ENCODE measurements at places on chromosomes 16 and 17.
A peak's percentile ranks its signal among the peaks of the same experiment; 100 is the strongest.

- DNase-seq: no peak
- no peak overlapping the region for H3K27ac ChIP-seq
- H3K4me3 ChIP-seq: no peak overlapping the region
- peaks cover 34% of the 10 kb centered on the region for H3K4me1 ChIP-seq
These were observed 6.0 kb downstream of the SYNGR2 start for GRCh38 chr17:78174346-78174869.

GRCh38 chr16:80526418-80527061, 14.3 kb upstream of the DYNLRB2 start:
- H3K4me3 ChIP-seq: no peak overlapping the region
- H3K36me3 ChIP-seq: no peaks in the 10 kb centered on the region
- H3K4me1 ChIP-seq: peaks cover 4% of the 10 kb centered on the region
- no peak overlapping the region for H3K27ac ChIP-seq
- H3K27me3 ChIP-seq: peaks cover 28% of the 10 kb centered on the region

DNA sequence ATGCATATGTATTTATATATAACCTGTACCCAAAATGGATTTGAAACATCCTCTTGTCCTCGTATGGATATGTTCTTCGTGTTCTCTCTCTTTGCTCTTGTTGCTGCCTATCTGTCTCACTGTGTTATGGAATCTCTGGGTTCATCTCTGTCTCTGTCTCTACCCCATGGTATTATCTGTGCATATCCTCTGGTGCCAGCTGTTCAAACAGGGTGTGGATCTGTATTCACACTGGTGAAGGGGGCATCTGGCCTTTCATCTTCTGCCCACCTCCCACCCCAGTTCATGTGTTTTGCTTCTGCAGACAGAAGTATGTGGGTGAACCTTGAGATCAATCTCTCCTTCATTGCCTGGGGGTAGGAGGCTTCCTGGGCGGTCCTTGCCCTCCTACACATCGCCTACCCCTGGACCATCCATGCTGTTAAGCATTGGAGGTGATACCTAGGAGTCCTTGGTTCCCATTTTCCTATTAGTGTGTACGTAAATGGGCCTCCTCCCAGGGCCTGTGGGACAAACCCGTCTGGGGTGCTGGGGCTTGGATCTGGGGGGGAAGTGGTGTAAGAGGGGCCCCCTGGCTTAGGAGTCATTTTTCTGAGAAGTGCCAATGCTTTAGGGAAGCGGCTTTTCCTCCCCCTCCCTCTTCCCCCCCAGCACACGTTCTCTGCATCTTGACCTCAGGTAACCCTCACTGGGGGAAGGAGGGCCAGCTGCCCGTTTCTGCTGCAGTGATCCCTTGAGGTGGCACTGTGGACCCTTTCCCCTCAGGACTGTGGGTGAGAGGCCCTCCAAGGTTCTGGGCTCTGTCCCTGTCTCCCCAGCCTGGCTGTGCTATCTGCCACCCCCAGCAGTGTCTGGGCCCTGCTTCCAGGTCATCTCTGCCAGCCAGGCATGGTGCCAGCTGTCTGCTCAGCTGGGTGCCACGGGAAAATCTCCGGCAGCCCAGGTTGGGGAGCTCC, 21.1 kb downstream of the RARA start:
- no peaks in the 10 kb centered on the region for H3K27me3 ChIP-seq
- H3K27ac ChIP-seq: peak overlapping the region; percentile 92
- H3K36me3 ChIP-seq: peaks cover 41% of the 10 kb centered on the region

GRCh38 chr17:32277284-32277683, 11.7 kb downstream of the RHBDL3 start:
- H3K27ac ChIP-seq: no peak overlapping the region
- no peak for DNase-seq
- H3K4me1 ChIP-seq: no peaks in the 10 kb centered on the region
- no peaks in the 10 kb centered on the region for H3K36me3 ChIP-seq

DNA sequence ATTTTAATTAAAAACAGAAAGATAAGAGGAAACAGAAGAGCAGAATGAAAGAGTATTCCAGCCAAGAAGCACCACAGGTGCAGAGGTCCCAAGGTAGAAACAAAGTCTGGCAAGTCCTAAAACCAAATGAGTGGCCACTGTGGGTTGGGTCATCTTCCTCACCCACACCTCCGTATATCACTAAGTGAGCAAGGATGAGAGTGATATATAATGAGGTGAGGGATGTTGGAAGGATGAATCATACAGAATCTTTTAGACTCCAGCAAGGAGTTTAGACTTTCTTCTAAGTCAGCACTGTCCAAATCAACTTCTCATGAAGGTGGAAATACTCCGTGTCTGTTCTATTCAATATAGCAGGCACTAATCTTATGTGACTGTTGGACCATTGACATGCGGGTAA, 70.8 kb downstream of the SHISA9 start:
- no peak overlapping the region for H3K4me3 ChIP-seq
- no peaks in the 10 kb centered on the region for H3K27me3 ChIP-seq
- no peak for DNase-seq
- H3K36me3 ChIP-seq: no peaks in the 10 kb centered on the region
- H3K27ac ChIP-seq: no peak overlapping the region

DNA sequence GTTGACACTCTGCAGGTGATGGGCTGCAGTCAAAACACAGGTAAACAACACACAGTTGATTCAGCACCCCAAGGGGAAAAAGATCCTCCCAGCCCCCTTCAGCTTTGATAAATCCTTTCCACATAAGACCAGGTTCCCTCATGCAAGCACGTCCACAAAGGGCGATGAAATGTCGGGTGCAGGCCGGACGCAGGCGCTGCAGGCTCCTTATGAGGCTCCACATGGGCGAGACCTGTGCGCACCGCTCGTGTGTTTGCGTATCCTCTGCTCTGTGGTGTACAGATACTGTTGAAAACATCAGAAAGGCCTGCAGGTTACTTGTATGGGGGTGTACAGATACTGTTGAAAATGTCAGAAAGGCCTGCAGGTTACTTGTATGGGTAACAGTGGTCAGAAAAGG, 14.4 kb upstream of the ZNF750 start:
- peaks cover 10% of the 10 kb centered on the region for H3K36me3 ChIP-seq
- no peaks in the 10 kb centered on the region for H3K27me3 ChIP-seq
- no peak overlapping the region for H3K27ac ChIP-seq
- H3K4me1 ChIP-seq: peaks cover 19% of the 10 kb centered on the region
- H3K4me3 ChIP-seq: no peak overlapping the region

- H3K27me3 ChIP-seq: no peaks in the 10 kb centered on the region
- H3K4me1 ChIP-seq: no peaks in the 10 kb centered on the region
- no peak overlapping the region for H3K27ac ChIP-seq
- no peak for DNase-seq
- peaks cover 8% of the 10 kb centered on the region for H3K36me3 ChIP-seq
These were observed 3.0 kb downstream of the CDRT4 start for GRCh38 chr17:15464231-15464985.

- no peak overlapping the region for H3K4me3 ChIP-seq
- H3K4me1 ChIP-seq: no peaks in the 10 kb centered on the region
These were observed 15.0 kb upstream of the PEMT start for GRCh38 chr17:17606416-17607000.

- peak overlapping the region; percentile 69 for H3K4me3 ChIP-seq
- no peak overlapping the region for H3K27ac ChIP-seq
- H3K4me1 ChIP-seq: peaks cover 33% of the 10 kb centered on the region
- peaks cover 28% of the 10 kb centered on the region for H3K36me3 ChIP-seq
- no peak for DNase-seq
These were observed 1.2 kb downstream of the SRR start for GRCh38 chr17:2304931-2305330.

DNA sequence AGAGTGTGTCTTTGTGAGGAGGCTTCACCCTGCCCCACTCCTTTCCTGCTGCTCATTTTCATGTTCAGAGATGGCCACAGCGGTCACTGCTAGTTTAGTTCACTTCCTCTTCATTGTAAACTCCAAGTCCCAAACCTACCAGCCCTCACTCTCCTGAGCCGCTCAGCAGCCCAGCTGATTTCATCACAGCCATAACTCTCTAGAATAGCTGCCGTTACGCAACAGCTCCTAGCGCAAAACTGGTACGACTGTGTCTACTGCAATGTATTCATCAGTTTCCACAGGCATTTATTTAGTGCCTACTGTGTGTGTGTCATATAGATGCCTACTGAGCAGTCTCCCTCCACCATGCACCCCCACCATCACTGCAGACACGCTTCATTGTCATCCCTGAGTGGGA, 233.5 kb upstream of the RPL38 start:
- H3K4me3 ChIP-seq: no peak overlapping the region
- H3K4me1 ChIP-seq: no peaks in the 10 kb centered on the region
- H3K36me3 ChIP-seq: no peaks in the 10 kb centered on the region
- peaks cover 28% of the 10 kb centered on the region for H3K27me3 ChIP-seq

- no peaks in the 10 kb centered on the region for H3K36me3 ChIP-seq
- H3K4me3 ChIP-seq: no peak overlapping the region
- peaks cover 10% of the 10 kb centered on the region for H3K4me1 ChIP-seq
- peaks cover 28% of the 10 kb centered on the region for H3K27me3 ChIP-seq
- H3K27ac ChIP-seq: no peak overlapping the region
These were observed 29.0 kb upstream of the HEATR6 start for GRCh38 chr17:60107526-60108257.

DNA sequence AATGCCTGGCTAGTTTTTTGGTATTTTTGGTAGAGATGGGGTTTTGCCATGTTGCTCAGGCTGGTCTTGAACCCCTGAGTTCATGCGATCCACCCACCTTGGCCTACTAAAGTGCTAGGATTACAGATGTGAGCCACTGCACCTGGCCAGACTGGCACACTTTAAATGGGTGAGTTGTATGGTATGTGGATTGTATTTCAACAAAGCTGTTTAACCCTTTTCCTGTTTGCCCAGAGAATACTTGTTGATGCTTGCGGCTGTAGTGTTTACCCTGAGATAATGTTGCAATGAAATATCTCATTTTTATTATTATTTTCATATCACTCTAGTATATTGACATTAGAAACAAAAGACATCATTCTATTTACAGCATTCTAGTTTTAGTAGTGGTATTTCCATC, 17.1 kb upstream of the TMEM94 start:
- H3K36me3 ChIP-seq: no peaks in the 10 kb centered on the region
- DNase-seq: no peak
- peaks cover 9% of the 10 kb centered on the region for H3K4me1 ChIP-seq
- H3K27ac ChIP-seq: no peak overlapping the region
- H3K4me3 ChIP-seq: no peak overlapping the region

DNA sequence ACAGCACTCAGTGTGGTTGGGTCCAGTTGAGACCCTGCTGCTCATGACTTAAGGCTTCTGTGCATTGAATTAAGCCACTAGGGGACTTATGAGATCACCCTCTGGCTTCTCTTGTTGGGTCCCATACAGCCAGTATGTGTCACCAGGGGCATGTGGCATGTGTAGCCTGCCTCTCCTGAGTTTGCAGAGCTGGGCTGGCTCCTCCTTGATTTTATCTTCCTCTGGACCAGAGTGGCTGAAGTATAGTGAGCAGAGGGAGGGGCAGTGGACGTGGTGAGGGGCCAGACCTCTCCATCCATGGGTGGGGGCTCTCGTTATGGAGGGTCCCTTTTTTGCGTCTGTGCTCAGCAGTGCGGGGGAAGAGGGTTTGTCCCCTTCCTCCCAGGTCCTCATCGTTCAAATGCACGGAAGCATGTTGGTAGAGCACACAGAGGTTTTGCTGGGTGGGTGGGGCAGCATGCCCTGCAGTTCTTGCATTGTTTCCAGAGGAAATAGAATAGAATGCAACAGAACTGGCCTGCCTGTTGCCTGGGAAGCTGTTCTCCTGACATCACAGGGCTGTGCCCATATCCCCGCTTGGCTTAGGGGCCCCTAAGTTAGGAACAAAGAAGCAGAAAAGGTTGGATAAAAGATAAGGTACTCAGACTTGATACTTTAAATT, 77.4 kb downstream of the SPECC1 start:
- H3K4me1 ChIP-seq: peaks cover 9% of the 10 kb centered on the region
- H3K27me3 ChIP-seq: peaks cover 4% of the 10 kb centered on the region
- DNase-seq: no peak
- no peak overlapping the region for H3K27ac ChIP-seq
- H3K4me3 ChIP-seq: no peak overlapping the region
- no peaks in the 10 kb centered on the region for H3K36me3 ChIP-seq

GRCh38 chr17:30600830-30601494, 123.8 kb downstream of the GOSR1 start:
- peak overlapping the region; percentile 96 for H3K4me3 ChIP-seq
- H3K36me3 ChIP-seq: peaks cover 3% of the 10 kb centered on the region
- H3K27me3 ChIP-seq: peaks cover 11% of the 10 kb centered on the region
- DNase-seq: no peak
- H3K27ac ChIP-seq: peak overlapping the region; percentile 88

DNA sequence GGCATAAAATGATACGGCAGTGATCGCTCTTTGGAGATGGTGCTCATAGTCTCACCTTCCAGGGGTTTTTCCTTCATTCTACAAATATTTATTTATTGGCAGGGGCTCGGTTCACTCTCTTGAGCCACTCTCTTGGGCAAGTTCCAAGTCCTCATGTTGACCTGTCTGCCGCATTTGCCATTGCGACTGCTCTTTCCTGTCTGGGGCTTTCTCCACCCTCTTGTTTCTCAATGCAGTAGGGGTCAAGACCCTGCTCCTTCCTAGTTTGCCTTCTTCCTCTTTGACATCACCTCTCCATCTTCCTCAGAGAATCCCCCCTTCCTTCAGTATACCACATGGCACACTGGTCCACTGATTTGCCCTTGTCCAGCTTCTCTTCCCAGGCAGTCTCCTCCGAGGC, 21.9 kb upstream of the LRRC75A start:
- no peak overlapping the region for H3K4me3 ChIP-seq
- peaks cover 11% of the 10 kb centered on the region for H3K4me1 ChIP-seq
- H3K36me3 ChIP-seq: no peaks in the 10 kb centered on the region
- H3K27me3 ChIP-seq: peaks cover 22% of the 10 kb centered on the region

DNA sequence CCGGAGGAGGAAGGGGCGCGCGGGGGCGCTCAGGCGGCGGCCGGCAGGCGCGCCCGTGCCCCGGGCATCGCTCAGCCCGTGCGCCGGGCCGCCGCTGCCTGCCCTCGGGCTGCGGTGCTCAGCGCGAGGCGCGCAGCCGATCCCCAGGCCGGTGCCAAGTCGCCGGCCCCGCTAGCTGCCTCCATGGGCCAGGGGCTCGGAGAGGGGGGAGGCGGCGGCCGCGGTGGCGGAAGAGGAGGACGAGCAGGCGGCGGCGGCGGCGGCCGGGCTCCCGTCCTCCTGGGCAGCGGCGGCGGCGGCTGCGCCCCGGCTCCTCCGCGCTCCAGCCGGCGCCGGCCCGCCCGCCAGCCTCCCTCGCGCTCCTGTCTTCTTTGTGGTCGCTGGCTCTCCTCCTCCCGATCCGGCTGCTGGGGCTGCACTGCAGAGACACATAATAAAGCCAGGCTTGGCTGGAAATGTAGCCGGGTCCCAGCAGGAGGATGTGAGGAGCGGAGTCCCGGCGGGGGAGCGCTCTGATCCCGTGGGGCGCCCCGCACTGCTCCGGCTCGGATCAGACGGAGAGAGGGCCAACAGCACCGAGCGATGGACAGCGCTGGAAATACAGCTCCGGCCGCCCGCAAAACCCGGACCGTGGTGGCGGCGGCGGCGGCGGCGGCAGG, 889 bp upstream of the ZNF423 start:
- DNase-seq: peak; percentile 58
- no peak overlapping the region for H3K27ac ChIP-seq
- H3K36me3 ChIP-seq: no peaks in the 10 kb centered on the region
- H3K4me1 ChIP-seq: peaks cover 6% of the 10 kb centered on the region
- H3K27me3 ChIP-seq: peaks cover 51% of the 10 kb centered on the region
- peak overlapping the region; percentile 77 for H3K4me3 ChIP-seq

- peaks cover 9% of the 10 kb centered on the region for H3K27me3 ChIP-seq
- H3K4me1 ChIP-seq: peaks cover 12% of the 10 kb centered on the region
- H3K27ac ChIP-seq: peak overlapping the region; percentile 2
- no peak overlapping the region for H3K4me3 ChIP-seq
These were observed 2.2 kb downstream of the PRM1 start for GRCh38 chr16:11278681-11279628.

GRCh38 chr17:78419970-78420815, 41.7 kb downstream of the PGS1 start:
- H3K4me3 ChIP-seq: no peak overlapping the region
- H3K27me3 ChIP-seq: no peaks in the 10 kb centered on the region
- H3K4me1 ChIP-seq: peaks cover 35% of the 10 kb centered on the region
- peaks cover 23% of the 10 kb centered on the region for H3K36me3 ChIP-seq
- no peak overlapping the region for H3K27ac ChIP-seq

All from activated naive CD8-positive, alpha-beta T cell treated with anti-CD3 and anti-CD28 coated beads, Interleukin-2, amount 10 ng/mL, durations not matched to agents 7 days and 5 days (primary cell).